ENCODE measurements at places on chromosomes 5 and 9.
A peak's percentile ranks its signal among the peaks of the same experiment; 100 is the strongest.

DNA sequence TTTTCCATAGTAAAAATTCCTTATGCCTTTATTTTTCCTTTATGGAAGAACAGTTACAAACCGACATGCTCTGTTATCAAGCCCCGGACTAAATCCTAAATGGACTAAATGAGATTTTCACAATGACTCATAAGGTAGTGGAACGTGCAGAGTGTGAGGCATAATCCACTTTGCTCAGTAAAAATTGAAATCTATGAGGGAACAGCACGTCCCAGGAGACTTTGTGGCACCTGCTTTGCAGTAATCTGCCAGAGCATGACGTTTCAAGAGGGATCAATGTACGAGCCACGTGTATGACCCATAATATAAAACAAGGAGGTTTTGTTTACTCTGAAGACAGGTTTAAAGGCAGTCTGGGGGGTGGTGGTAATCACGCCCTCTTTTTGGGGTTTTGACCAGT, 83.8 kb upstream of the GNA14 start:
- DNase-seq = no peak

- DNase-seq = no peak
Observed at GRCh38 chr9:109229682-109230081, 62.6 kb upstream of the FRRS1L start.

GRCh38 chr9:20996809-20997208, 34.6 kb downstream of the HACD4 start:
- no peak for DNase-seq

GRCh38 chr5:97056263-97056662, 86.1 kb downstream of the LIX1 start:
- DNase-seq = no peak

DNA sequence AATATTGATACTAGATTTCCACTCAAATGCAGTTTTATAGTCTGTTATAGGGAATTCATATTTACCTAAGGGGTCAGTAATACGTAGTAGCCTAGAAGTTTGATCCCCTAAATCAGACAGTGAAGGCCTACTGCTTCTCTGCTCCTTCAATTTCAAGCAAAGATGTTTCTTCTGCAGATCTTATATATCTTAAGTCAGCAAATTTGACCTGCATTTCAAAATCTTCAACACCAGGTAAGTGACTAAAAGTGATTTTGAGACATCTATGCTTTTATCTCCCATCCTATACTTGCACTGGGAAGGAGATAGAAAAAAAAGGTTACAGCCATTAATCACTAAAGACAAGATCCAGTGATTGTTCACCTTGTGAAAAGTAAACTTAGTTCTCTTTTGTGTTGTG, 363.9 kb downstream of the PTPRD start:
- no peak for DNase-seq

GRCh38 chr5:169917500-169917899, 62.8 kb downstream of the INSYN2B start:
- DNase-seq = no peak

- DNase-seq = no peak
Observed at GRCh38 chr5:110346893-110347358, 379.5 kb downstream of the TMEM232 start.

- DNase-seq = no peak
Observed at GRCh38 chr5:150989695-150990094, 30.7 kb upstream of the GPX3 start.

DNA sequence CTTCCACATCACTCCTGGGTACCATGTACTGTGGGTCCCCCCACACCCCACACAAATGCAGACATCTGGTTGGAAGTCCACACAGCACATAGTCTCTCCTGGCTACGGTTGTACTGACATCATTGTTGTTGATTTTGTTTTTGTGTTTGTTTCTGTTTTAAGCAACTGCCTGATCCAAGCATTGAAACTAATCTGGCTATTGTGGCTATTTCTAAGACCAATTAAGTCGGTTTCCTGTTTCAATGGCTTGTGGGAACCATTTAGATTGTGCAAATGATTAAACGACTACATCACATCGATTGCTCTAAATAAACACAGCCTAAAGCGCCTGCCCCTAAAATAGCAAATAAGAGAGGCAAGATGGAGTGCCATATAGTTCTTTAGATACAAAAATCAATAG, 226.8 kb upstream of the IRX4 start:
- DNase-seq = no peak

DNA sequence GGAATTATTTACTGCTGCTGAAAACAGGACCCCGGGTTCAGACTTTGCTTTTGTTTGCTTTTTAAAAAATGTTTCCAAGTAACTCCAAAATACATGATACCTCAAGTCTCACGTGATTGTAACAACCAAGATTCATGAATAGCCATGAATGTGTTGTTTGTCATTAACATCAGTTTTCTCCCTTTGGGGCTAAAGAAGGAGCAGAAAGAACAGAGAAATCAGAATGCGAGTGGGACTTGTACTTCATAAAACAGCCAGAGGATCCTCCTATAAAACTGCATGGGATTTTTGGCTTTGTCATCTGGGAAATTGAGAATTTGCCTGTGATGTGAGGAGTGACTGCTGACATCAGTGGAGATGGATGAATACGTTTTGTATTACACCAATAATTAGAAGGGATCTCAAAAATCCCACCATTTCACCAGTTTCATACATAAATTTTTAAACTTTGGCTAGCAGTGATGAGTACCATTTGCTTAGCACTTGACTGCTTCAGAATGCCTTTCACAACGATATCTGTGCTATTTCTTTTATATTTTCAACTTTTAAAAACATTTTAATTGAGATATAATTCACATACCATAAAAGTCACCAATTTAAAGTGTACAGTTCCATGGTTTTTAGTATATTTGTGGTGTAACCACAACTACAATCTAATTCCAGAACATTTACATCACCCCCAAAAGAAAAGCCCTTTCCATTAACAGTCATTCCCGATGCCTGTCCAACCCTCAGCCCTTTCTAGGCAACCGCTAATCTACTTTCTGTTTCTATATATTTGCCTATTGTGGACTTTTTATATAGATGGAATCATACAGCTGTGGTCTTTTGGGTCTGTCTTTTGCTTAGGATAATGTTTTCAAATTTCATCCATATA, 126.9 kb upstream of the ANKRD55 start:
- no peak for DNase-seq

- no peak for DNase-seq
Observed at GRCh38 chr9:86405926-86406325, 51.7 kb upstream of the TUT7 start.

GRCh38 chr9:5846096-5846495, 13.2 kb upstream of the ERMP1 start:
- no peak for DNase-seq

GRCh38 chr5:177412603-177413233, 3.4 kb upstream of the F12 start:
- DNase-seq = no peak

DNA sequence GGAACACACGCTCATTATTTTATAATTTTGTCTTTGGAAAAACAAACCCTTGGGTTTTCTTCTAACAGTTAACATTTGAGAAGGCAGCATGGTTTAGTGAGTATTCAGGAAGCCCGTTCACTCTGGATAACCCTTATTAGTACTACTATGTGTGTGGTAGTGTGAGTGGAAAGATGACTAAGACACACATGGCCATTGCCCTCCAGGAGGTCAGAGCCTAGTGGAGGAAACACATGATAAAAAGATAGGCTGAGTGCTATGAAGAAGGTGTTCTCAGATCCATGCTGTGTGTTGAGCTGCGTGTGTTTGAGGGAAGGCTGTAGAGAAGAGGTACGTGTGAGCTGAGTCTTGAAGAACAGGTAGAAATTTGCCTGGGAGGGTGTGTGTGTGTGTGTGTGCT, 8.4 kb downstream of the C5orf47 start:
- no peak for DNase-seq

DNA sequence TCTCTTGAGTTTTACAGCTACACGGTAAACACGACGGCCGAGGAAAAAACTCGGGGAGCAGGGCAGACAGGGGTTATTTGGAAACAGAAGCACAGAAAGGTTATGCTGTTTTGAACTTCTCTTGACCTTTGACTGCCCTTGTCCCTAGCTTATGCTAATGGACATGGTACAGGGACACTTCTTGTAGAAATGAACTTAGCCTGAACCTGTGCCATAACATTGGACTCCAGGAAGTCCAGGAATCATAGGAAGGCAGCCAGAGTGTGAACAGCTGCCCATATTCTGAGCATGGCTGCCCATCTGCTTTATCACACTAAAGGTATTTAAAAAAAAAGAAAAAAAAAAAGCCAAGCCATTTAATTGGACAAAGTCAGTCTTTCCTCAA, 46.1 kb downstream of the NR6A1 start:
- DNase-seq = no peak

GRCh38 chr5:82298668-82299067, 20.5 kb upstream of the RPS23 start:
- DNase-seq = no peak

DNA sequence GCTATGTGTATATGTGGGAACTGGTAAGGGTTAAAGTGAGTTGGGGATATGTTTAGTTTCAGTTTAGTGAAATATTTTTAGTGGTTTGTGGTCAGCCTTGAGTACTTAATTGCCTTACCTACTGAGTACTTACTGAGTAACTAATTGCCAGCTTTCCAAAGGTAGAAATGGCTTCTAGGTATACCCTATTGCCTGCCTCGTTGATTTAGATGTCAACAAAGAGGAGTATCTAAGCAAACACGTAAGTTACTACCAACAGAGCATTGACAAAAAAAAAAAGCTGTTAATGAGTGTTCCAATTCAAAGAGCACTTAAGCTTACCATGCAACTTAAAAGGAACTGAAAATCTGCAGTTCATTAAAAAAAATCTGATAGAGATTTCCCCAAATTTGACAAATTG, 8.8 kb downstream of the ATP10B start:
- no peak for DNase-seq

DNA sequence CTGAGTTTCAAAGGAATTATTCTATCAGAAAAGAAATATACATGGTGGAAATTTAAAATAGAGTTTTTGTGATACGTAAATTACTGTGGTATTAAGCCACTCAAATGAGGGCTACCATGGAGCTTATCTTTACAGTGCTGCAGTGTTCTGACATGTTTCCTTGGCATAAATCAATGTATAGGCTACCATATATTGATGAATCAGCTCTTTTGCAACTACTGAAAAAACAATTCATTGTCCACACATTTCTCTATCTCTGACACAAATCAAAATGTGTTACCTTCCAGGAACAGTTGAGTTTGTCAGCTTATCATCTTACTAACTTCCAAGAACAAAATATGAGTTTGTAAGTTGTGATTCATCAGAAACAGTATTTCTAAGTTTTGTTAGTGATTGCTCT, 140.3 kb upstream of the CDH18 start:
- no peak for DNase-seq

DNA sequence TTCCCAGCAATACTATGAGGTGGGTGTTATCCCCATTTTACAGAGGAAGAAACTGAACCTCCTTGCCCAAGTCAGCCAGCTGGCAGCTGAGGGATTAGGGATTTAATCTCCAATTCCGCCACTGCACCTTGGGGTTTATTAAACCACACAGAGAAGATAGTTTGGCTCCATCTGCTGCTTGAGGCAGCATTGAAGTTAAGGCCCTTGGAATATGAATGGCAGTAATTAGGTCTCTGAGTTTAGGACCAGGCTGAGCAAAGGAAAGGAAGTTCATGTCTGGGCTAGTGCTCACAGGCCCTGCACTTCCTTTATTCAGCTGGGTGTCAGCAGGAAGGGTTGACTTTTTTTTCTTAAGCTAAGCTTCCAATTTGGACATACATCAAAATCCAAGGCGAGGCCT, 86.9 kb upstream of the GDNF start:
- DNase-seq = no peak

DNA sequence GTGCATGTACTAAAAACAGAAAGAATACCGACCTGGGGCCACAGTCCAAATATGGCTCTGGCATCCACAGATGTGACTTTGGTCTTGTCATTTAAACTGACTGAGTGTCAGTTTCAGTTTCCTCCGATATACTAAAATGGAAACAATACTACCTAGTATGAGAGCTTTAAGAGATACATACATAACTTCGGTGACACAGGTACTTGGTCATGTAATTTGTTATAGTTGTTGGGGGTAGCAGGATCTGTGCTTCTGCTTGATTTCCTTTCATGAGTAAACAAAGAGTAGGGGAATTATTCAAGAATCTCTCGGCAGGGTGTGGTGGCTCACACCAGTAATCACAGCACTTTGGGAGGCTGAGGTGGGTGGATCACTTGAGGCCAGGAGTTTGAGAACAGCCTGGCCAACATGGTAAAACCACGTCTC, 32.1 kb downstream of the MTMR12 start:
- no peak for DNase-seq

GRCh38 chr9:86948074-86948929, 996 bp upstream of the GAS1 start:
- DNase-seq = peak; percentile 76

- DNase-seq = no peak
Observed at GRCh38 chr9:114850871-114851270, 45.0 kb upstream of the TNFSF15 start.

DNA sequence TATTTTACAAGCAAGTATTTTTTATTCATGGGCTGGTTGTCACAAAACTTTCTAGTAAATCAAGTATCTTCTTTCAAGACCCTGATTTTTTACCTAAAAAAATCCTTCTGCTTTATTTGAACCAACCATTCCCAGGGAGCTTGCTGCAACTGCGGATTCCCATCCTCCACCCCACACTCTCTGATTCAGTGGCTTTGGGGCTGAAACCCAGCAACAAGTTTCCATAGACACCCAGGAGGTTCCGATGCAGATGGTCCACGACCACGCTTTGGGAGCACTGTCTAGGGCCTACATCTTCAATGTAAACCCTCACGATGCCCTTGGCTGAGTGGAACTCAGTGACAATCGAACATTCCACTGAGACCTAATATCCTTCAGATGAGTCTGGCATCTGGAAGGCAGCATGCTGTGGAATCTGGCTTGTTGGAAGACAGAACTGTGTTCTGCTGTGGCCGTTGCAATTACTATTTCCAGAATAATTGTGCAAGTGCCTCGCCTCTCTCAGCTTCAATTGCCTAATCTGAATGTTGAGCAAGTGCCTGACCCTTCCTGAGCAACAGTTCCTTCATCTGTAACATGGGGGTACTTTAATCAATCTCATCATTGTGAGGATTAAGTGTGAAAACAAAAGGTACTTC, 105.1 kb downstream of the INSYN2B start:
- no peak for DNase-seq

- no peak for DNase-seq
Observed at GRCh38 chr5:71734141-71734540, 15.1 kb downstream of the CARTPT start.

Data from T-cell (primary cell).